ENCODE measurements at places on chromosomes 6 and 20.

DNA sequence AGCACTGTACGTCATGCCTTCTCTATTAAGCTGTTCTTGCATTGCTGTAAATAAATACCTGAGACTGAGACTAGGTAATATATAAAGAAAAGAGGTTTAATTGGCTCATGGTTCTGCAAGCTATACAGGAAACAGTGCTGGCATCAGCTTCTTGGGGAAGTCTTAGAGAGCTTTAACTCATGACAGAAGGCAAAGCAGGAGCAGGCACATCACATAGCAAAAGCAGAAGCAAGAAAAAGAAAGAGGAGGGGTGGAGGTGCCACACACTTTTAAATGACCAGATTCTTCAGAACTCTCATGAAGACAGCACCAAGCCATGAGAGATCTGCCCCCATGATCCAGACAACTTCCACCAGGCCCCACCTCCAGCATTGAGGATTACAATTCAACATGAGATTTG, 30.1 kb downstream of the CYB5R4 start:
- DNase-seq, result no peak

GRCh38 chr6:3426927-3427686, 29.7 kb downstream of the SLC22A23 start:
- no peak for DNase-seq

GRCh38 chr20:50980071-50980681, 21.6 kb downstream of the MOCS3 start:
- no peak for DNase-seq

DNA sequence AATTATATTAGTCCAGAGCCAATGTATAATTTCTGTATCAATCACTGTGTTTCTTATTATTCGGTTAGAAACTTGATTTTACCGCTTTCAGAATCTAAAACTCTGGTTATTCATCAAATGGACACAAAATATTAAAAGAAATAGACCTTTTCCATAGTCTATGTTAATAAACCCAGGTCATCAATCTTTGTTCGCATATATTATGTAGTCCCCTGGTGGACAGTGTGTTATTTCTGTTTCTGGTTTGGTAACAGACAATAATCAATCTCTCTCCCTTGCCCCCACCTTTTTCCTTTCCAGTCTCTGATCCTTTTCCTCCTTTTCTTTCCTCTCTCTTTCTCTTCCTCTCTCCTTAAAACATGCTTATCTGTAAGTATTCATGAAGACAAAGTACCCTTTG, 139.0 kb downstream of the FLRT3 start:
- DNase-seq, result peak; percentile 3
